Stimulated activated CD4-positive, alpha-beta T cell treated with anti-CD3 and anti-CD28 coated beads, Interleukin-15, amount 100 ng/mL, for 48 hours (primary cell): ENCODE measurements at places on chromosomes 5 and 9.
A peak's percentile ranks its signal among the peaks of the same experiment; 100 is the strongest.

DNA sequence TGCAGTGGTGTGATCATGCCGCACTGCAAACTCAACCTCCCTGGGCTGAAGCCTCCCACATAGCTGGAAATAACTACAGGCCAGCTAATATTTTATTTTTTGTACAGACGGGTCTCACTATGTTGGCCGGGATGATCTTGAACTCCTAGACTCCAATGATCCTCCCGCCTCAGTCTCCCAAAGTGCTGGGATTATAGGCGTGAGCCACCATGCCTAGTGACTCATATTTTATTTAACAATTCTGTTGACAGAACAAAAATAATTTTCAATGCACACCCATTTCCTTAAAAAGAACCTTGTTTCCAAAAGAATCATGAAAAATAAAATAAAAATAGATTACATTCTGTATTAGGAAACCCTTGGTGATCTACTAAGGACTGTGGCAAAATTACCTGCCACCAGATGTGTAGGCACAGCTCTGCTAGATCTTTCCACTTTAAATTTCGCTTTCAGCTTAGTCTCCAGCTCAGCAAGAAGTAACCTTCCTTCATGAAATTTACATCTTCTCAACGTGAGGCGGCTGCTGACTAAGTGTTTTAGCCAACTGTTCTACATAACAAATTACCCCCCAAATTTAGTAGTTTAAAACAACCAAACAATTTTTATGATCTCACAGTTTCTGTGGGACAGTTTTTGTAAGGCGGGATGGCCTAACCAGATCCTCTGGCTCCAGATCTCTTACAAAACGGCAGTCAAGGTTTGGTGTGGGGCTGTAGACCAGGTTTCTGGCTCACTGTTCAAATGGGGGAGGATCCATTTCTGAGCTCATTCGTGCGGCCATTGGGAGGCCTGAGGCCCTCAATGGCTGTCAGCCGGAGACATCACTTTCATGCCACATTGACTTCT is 32.6 kb upstream of the GOLPH3 start:
- DNase-seq: no peak

- no peak for DNase-seq
These were observed 79.8 kb upstream of the LMX1B start for GRCh38 chr9:126533926-126534310.

DNA sequence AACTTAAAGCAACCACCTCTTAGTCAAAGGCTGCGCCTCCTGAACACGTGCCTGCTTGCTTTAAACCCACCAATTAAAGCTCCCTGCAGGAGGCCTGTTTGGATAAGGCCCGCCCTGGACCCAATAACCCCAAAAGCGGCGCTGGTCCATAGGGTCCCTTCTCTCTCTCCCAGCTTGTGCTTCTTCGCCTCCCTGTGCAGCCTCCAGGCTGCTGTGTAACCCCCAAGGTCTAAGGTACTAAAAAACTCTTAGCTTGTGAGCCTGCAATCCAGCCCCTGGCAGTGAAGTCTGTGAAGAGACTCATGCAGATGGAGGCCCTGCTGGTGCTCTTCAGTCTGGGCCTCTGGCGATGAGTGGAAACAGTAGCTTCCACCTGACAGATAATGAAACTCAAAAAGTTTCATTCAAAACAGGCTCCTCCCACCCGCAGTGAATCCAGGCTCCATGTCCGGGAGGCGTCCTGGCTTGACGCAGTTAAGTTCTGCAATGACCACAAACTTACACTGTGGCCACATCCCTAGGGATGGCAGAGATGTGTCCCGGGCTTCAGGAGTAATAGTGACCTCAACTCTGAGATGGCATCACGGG is 97.3 kb downstream of the PRRT1B start:
- peak; percentile 59 for DNase-seq

GRCh38 chr5:7991125-7991821 is 122.3 kb downstream of the MTRR start:
- DNase-seq: no peak

DNA sequence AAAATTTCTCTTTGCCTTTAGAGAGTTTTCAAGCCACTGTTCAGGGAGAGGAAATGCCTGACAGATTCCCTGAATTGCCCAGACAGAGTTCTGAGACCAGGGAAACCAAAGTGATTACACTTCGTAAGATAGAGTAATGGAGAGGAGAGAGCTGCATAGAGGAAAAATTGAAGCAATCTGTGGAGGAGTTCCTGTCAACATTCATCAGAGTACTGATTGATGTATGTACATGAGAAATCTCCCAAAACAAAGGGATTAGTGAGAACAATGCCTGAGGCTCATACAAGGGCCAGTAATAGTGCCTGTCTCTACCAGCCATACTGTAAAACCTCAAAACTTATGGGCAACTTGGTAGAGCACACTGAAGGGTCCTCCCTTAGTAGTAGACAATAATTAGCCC is 79.0 kb upstream of the TRIM32 start:
- no peak for DNase-seq

DNA sequence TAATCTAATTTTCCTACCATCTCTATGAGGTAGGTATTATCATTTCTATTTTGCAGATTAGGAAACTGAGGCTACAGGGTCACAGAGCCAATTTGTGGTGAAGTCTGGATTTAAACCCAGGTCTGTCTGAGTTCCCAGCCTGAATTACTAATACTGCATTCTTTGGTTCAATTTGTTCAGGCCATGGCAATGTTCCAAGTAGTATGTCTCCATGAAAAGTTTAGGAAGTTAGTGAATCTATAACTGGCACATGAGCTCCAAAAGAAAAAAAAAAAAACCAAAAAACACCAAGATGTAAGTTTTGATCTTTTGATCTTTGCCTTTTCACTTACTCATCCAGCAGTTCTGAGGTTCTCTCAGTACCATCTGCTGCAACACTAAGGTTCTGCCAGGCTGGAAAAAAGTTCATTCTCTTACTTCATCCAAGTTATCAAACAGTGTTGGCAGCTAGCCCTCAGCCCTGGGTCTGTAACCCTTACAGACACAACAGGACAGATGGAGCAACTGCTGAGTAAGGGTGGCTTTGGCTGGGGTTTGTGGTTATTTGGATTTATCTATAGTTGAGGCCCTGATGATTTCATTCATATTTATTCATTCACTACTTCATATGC is 4.4 kb upstream of the TMEM268 start:
- no peak for DNase-seq

GRCh38 chr9:1490341-1491232 is 440.4 kb downstream of the DMRT2 start:
- no peak for DNase-seq
